Activated CD8-positive, alpha-beta memory T cell treated with anti-CD3 and anti-CD28 coated beads, Interleukin-2, amount 50 U/mL, for 4 hours (primary cell): ENCODE measurements at places on chromosomes 16 and 17.
A peak's percentile ranks its signal among the peaks of the same experiment; 100 is the strongest.

DNA sequence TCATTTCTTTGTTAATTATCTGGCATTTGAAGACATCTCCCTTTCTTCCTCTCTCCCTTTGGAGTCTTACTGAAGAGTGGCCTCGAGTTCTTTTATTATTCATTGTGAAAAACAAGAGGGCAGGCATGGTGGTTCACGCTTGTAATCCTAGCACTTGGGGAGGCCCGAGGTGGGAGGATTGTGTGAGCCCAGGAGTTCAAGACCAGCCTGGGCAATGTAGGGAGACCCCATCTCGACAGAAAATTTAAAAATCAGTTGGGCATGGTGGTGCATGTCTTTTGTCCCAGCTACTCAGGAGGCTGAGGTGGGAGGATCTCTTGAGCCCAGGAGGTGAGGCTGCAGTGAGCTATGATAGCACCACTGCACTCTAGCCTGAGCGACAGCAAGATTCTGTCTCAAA, 20.1 kb downstream of the BPTF start:
- DNase-seq, result no peak

GRCh38 chr17:5194346-5194745, 2.7 kb upstream of the ZNF594 start:
- DNase-seq, result no peak

- no peak for DNase-seq
Measured at GRCh38 chr16:27779641-27780164, 229.8 kb downstream of the KATNIP start.

- no peak for DNase-seq
Measured at GRCh38 chr16:54774768-54775167, 155.9 kb upstream of the IRX5 start.

GRCh38 chr16:65413861-65414260, 292.0 kb upstream of the CDH11 start:
- no peak for DNase-seq

- DNase-seq, result no peak
Measured at GRCh38 chr17:21193031-21193430, 20.9 kb downstream of the TMEM11 start.

GRCh38 chr16:8489580-8489979, 100.7 kb downstream of the TMEM114 start:
- DNase-seq, result no peak

DNA sequence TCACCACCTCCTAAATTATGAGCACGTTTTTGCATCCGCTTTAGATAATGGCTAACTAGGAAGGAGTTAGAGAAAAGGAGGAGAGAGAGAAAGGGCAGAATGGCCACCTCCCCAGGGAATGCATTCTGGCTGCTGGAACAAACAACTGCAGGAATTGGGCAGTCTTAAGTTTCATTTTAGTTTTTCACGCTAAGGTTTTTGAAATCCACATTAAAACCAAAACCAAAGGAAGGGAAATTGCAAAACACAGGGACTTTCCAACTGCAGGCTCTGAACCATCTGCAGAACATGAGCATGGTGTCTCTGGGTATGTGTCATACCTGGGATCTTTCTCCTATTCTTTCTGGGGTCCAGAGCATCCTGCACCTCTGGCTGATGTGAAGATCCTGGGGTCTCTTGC, 12.1 kb upstream of the CCL8 start:
- DNase-seq, result no peak

DNA sequence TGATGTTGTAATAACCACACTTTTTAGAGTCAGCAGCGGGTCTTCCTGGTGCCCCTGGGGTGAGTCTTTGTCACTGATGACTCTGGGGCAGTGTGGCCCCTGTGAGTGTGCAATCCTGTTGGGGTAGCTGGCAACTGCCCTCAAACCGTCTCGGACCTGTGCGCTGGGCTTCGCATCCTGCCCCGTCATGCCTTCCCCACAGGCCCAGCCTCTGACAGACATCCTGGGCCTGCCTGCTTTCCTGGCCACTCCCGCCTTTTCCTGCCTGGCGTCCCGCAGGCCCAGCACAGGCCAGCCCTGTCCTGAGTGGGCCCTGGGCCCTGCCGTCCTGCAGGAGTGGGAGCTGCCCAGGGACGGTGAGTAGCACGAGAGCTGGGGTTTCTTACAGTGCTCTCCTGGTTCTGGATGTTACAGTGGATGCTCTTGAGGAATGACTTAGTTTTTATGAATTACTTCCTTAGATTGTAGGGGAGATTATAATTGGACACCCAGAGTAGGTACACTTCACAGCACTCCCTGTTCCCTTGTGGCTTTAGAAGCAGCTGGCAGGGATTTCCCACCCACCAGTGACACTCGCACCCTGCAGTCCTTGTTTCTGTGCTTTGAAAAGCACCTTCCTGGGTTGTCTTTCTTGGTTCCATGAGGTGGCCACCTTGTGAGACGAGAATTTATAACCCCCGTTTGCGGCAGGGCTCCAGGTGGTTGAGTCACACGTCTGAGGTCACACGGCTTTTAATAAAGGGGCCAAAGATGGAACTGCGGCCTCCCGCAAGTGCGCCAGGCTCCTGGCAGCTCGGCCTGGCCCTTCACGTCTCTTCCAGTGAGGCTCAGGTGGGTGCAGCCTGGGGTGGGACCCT, 50.0 kb upstream of the CAPN15 start:
- DNase-seq, result no peak

GRCh38 chr17:65533852-65534457, 27.5 kb downstream of the AXIN2 start:
- DNase-seq, result no peak

DNA sequence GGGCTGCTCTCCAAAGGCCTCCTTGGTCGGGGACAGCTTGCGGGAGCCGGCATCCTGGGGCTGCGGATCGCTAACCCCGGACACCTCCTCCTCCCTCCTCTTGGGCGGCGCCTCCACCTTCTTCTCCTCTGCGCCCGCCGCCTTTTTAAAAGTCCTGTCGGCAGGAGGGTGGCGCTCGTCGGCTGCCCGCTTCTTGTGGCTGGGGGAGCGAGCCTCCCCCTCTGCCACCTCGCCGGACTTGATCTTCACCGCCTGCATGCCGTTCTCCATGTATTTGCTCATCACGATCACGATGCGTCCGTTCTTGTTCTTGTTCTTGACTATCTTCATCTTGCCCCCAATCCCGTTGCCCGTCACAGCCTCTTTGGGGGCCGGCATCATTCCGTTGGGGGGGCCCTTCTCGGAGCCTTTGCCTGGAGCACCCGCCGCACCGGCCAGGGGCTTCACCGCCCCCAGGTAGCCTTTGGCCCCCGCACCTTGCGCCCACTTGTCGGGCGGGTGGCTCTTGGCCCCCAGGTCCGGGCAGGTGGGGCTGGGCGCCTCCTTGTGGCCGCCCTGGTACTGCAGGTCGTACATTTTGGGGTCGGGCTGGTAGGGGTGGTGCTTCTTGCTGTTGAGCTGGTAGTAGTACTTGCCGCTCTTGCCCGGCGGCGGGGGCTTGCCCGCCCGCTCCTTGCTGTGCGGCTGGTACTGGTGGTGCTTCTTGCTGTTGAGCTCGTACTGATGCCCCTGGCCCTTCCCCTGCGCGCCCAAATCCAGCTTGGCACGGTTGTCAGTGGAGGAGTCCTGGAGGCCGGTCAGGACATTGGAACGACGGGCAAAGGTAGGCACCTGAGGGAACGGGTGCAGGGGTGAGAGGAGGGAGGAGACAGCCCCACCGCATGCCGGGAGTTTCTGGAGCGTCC, 4.4 kb downstream of the CBX4 start:
- peak; percentile 56 for DNase-seq

GRCh38 chr16:72873853-72874252, 174.1 kb downstream of the ZFHX3 start:
- no peak for DNase-seq

DNA sequence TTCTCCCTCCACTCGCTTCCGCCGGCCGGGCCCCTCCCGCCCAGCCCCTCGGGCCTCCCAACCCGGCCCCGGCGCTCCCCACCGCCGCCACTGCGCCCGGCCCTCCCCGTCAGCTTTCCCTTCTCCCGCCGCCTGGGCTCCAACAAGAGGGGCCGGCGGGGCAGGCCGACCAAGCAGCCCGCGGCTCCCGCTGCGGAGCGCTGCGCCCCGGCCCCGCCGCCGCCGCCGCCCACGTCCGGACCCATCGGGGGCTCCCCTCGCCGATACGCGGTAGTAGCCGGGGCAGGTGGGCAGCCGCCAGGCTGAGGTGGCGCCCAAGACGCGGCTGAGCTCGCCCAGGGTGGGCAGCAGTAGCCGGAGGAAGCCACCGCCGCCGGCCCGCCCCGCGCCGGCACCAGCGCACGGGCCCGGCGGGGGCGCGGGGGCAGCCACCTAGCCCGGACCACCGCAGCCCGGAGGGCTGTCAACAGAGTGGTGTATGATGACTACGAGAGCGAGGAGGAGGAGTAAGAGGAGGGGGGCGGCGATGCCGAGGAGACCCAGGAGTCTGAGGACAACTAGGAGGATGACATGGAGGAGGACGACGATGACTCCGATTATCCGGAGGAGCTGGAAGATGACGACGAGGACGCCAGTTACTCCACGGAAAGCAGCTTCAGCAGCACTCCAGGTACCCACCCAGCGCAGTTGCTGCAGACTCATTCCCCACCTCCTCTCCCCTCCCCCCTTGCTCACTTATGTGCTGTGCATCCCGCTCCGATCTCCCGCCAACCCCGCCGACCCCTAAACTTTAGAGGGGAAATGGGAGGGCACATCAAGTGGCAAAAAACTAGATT, 498 bp downstream of the LRRC37B start:
- DNase-seq, result peak; percentile 36

DNA sequence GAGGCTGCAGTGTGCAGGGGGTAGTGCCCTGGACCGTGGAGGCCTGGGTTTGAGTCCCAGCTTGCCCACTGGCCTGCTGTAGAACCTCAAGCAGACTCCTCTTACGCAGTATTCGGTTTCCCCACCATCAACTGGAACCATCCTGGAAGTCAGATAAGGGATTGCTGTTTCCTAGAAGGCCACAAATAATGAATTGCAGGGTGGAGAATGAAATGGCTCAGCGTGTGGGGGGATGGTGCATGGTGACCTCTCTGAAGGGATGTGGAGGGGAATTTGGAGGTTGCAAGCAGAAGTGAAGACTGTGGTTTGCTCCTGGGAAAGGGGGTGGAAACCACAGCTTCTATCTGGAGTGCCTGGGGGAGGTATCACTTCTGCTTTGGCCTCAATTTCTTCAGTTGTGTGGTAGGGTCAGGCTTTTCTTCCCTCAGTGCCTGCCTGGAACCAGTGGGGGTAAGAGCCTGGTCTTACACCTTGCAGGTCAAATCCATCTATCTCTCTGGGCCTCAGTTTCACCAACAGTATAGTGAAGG, 1.7 kb downstream of the ADGRG5 start:
- no peak for DNase-seq

DNA sequence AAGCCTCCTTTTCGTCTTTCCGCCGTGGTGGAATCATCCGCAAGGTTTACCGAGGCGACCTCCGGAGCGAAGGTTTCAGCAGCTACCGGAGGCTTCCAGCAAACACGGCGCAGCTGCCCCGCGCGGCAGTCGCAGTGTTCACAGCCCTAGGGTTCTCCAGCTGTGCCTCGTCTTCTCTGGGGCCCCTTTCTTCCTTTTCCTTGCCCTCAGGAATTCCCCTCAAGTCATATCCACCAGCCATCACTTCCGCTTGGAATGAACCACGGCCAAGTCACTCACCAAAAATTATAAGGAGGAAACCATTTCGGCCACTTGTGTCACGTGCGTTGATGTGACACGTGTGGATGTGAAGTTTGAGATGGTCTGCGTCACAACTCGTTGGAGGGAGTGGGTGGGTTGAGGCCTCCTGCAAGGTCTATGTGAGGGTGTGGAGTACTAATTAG, 636 bp upstream of the ERN1 start:
- DNase-seq, result peak; percentile 38

DNA sequence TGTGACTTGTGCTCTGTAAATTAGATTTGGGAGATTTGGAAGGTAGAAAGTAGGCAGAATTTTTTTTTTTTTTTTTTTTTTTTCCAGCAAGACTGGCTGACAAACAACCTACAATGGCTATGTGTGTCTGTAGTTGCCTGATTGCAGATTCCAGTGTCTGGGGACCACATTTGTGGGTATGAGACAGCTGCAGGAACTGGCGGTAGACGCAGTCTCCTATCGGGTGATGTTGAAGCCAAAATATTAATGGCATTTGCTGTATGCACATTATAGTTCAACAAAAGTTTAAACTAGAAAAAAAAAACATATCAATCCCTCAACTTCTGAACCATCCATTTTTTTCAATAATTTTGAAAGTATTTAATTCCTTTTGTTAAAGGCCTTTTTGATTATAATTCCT, 665.2 kb downstream of the TOX3 start:
- DNase-seq, result no peak

DNA sequence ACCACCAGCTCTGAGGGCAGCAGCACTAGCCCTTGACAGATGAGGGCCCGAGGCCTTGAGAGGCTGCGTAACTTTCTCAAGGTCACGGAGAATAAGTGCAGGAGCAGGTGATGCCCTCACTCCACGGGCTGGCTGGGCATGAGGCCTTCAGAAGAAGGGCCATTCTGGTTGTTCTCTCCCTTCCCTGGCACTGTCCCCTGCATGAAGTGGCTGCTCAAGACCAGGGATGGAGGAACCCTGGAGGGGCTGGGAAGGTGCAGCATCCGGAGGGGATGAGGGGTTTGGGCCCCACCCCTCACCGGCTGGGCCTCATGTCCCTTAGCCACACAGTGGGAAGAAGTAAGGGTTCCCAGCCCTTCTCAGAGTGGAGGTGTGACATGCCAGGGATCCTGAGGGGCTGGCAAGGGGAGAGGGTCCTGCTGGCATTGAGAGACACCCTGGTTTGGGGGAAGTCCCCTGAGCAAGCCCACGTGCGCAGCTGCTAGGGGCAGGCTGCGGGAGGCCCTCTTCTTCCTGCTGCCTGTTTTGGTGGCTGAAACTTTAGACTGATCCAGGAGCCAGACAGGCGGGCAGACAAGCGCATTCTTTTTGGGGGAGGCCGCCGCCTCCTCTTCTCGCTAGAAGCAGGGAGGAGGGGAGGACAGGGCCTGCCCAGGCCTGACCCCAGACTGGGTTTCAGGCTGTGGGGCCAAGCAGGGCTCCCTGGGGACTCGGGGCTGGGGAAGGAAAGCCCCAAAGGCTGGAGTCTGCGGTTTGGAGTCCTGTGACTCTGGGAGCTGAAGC, 74.0 kb downstream of the N4BP1 start:
- DNase-seq, result no peak

DNA sequence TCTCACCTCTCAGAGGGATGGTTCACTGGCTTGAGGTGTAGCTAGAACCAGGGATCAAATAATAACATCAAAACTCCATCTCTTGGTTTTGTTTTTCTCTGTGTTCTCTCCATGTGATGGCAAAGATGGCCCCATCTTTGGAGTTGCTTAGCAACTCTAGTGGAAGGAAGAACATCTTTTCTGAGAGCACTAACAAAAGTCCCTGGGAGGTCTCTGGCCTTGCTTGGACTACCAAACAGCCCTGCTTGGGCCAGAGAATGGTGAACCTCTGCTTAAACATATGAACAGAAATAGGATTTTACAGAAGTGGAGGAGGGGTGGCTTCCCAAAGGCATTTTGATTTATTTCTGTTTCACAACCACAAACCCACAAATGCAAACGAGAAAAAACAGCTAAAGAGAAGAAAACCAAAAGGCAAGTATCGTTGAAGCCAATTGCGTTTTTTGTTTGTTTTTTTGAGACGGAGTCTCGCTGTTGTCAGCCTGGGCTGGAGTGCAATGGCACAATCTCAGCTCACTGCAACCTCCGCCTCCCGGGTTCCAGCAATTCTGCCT, 13.2 kb downstream of the GABARAPL2 start:
- DNase-seq, result no peak
